Glomerular endothelial cell (primary cell): ENCODE measurements at places on chromosomes 1 and 21. TPM values are rescaled to one million over a fixed set of nuclear protein-coding genes. Genes with fewer than 3 reads are reported as not detected.
A peak's percentile ranks its signal among the peaks of the same experiment; 100 is the strongest.

The RHD gene
- not detected in 2 replicates for total RNA-seq

The GNAT2 gene
- not detected in 2 replicates for total RNA-seq

The SLC66A1 gene
- 19.0 and 20.1 TPM in 2 replicates for total RNA-seq

The ZBTB18 gene
- total RNA-seq: 20.2 and 25.0 TPM in 2 replicates

The NPHS2 gene
- not detected in 2 replicates for total RNA-seq

The OR2L2 gene
- not detected in 2 replicates for total RNA-seq

The IVL gene
- total RNA-seq: not detected in 2 replicates

The ATAD3B gene
- total RNA-seq: 22.6 and 37.5 TPM in 2 replicates

DNA sequence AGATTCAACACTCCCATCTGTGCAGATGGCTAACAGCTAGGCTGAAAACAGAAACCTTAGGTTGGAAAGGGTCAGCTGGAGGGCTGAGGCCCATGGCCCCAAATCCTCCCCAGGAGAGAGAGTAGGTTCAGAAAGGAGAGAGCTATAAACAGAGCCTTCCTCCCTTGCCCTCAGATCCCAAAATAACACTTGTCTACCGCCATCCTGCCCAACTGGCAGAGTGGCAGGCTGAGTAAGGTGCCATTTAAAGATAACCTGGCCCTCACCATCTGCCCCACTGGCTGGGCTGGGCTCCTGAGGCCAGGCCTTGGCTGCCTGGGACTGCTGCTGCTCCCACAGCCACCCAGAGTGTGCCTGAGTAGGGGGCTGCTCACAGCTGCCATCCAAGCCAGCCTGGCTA, 4.3 kb upstream of the SHISA4 start:
- DNase-seq: no peak

- no peak for DNase-seq
These were observed 150.3 kb downstream of the ZSCAN20 start for GRCh38 chr1:33622757-33623156.

DNA sequence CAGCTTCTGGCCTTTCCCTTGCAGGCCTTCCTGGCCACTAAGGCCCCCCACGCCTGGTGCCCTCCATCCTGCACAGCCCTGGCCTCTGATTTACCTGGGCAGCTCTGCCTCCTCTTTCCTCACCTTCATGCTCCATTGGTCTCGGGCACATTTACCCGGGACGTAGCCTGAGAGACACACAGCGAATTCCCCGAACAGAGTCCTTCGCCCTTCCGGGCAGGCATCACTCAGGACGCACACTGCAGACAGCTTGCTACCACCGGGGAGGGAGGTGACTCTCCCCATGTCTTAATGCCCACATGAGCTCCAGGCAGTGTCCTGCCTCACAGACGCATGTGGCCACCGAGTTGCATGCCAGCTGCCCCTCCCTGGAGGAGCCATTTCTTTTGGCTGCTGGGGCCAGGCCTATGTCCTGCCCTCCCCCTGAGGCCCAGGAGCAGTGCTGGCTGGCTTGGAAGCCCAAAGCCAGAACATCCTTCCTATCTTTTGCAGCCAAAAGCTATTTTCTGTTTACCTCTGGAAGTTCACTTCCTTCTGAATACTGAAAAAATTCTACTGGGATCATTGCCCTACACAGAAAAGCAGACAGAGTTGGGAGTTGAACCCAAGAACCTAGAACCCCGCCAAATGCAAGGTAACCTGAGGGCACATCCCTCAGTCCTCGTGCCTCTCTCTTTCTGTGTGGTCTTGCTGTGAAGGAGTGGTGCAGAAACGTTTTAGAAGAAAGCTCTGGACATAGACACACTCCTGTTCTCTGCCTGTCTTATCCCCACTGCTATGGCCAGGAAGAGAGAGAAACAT, 209.5 kb downstream of the TOMM20 start:
- no peak for DNase-seq

DNA sequence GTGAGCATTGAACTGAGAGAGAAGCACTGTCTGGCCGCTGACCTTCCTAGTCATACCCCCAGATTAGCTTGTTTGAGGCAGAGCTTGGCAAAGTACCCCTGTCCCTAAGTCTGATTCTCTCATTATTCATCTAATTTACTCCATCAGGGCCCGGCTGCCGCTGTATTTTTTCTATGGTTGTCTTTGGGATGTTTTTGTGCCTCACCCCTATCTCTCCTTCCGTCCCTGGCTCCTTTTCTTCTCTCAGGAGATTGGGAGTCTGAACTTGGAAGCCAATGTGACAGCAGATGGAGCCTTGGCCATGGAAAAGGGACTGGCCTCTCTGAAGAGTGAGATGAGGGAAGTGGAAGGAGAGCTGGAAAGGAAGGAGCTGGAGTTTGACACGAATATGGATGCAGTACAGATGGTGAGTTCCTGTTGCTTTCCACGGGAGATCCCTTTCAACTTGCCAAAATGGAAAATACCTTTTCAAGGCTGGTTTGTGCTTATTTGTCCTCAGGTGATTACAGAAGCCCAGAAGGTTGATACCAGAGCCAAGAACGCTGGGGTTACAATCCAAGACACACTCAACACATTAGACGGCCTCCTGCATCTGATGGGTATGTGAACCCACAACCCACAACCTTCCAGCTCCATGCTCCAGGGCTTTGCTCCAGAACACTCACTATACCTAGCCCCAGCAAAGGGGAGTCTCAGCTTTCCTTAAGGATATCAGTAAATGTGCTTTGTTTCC, 53.9 kb downstream of the LAMC2 start:
- DNase-seq: no peak

DNA sequence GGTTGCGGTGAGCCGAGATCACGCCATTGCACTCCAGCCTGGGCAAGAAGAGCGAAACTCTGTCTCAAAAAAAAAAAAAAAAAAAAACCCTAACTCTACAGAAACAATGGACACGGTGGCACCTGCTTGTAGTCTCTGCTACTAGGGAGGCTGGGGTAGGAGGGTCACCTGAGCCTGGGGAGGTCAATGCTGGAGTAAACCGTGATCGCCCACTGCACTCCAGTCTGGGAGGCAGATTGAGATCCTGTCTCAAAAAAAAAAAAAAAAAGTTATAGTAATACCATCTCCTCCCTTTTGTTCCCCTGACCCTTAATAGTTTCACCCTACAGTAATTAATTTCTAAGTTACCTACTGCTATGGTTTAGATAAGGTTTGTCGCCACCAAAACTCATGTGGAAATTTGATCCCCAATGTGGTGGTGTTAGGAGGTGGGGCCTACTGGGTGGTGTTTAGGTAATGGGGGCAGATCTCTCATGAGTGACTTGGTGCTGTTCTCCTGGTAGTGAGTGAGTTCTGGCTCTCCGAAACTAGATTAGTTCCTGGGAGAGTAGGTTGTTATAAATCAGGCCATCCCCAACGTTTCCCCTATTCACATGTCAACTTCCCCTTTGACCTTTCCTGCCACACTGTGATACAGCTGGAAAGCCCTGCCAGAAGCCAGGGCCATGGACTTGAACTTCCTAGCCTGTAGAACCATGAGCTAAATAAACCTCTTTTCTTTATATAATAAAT, 9.8 kb downstream of the FBXO42 start:
- DNase-seq: no peak

DNA sequence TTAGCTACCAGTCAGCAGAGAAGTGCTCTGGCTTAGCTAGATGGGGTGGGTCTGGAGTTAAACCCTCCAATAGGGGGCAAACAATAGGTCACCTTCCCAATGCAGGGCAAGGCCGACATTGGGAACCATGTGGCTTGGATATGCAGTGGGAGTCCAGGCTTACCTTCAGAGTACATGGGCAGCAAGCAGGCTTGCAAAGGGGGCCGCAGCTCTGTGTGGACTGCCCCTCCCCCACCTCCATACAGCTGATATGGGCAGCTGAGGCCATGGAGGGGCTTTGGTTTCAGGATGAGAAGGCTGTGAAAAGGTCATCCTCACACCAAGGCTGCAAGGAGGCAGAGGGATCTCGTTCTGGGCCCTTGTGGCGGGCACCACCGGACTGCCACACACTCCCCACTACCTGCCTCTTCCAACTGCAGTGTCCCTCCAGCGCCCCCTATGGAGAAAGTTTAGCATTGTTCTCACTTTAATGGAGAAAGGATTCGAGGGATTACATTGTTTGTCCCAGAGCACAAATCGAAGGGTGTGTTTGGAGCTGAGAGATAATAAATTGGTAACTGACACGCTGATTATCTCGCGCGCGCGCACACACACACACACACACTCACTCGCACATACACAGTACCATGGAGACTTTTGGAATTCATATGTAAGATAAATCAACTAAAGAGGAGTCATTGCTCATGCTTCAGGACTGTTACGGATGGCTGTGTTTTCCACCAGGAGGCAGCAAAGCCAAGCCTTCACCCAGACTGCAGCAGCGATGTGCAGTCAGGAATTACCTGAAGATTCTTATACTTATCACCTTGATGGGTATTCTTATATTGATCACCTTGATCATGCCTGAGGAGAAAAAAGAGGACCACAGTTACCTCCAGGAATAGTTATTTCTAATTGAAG, 7.0 kb upstream of the SMCP start:
- DNase-seq: no peak

GRCh38 chr1:17405898-17406759, 33.3 kb downstream of the RCC2 start:
- no peak for DNase-seq

- DNase-seq: peak; percentile 16
These were observed 3.5 kb downstream of the FMO2 start for GRCh38 chr1:171188388-171189266.

DNA sequence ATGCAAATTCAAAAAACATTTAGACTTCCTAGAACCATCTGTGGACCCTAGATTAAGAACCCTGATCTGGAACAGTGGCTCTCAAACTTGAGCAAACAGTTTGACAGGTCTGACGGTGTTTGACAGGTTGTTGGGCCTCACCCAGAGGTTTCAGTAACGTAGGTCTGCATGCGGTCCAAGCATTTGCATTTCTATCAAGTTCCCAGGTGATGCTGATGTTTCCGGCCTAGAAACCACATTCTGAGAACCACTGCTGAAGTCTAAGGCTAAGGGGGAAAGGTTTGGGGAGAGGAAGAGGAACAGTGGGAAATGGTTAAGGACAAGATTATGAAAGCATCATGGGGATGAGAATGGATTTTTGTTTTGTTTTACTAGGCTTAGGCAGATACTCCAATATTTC, 48.6 kb downstream of the MDM4 start:
- no peak for DNase-seq

- peak; percentile 9 for DNase-seq
These were observed 26.8 kb upstream of the NCAM2 start for GRCh38 chr21:20971296-20971921.

DNA sequence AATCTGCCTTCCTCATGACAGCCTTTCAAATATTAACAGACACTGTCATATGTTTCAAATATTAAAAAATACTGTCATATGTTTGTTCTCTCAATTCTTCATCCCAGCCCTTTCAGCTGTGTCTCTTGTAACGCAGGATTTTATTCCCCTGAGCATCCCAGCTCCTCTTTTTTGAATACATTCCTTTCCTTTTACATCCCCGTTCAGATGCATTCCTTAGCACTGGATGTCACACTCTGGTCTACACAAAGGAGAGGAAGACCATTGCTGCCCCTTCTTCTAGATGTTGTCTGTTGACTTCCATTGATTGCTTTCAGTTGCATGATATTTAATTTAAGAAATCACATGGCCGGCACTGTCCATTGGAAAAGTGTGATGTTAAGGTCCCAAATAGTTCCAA, 117.4 kb upstream of the PAXBP1 start:
- DNase-seq: no peak

GRCh38 chr1:244187310-244187709, 136.2 kb downstream of the ZBTB18 start:
- DNase-seq: no peak

DNA sequence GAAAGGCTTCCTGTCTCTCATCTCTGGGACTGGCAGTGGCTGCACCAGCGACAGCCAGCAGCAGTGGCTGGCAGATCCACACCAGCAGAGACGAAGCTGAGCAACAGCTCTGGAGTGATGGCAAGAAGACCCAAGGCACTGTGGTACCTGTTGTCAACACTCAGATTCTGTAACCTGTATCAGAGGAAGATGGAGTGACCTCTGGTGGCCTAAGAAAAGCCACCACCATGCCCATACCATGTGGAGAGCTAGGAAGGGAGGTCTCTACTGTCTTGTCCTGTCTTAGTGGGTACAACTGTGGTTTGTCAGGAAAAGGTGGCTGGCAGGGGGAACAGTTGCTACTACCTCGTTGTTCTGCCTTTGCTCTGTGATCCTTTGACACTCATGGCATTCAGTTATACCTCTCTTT, 22.5 kb upstream of the RHBDL2 start:
- DNase-seq: no peak

- no peak for DNase-seq
These were observed at the start of gene APP for GRCh38 chr21:26170471-26171257. Gene APP, minus strand, starts transcription at chr21:26170770. Its CDS starts 150 bp downstream, at chr21:26170620.

DNA sequence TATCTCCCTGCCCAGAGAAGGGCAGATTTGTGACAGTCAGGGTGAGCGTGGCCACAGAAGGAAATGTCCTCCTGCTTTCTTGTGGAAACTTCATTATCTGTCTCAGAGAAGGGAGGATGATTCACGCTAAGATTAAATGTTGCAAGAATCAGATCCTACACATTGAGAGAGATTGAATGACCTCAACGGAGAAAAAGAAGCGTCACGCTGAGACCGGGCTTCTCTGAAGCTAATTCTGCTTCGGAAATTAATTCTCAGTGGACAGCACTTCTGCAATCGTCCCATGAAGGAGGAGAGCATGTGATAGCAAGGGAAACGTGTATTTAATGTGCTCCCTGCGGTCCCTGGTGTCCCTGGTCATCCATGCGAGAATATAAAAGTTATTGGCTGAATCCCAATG, 19.8 kb upstream of the C1orf21 start:
- DNase-seq: no peak
